ENCODE measurements at places on chromosomes 3 and 15. TPM values are rescaled to one million over a fixed set of nuclear protein-coding genes. Genes with fewer than 3 reads are reported as not detected.

The CIAO2A gene
- 83.3 TPM for total RNA-seq

The SNRPN gene
- total RNA-seq = 51.3 TPM

The TOMM70 gene
- total RNA-seq = 31.0 TPM

The UBAP1L gene
- total RNA-seq = 3.0 TPM

The EPHA3 gene
- 3.3 TPM for total RNA-seq

The KLHL40 gene
- not detected for total RNA-seq

The CAND2 gene
- total RNA-seq = 1.4 TPM

The MKRN2 gene
- total RNA-seq = 25.1 TPM

DNA sequence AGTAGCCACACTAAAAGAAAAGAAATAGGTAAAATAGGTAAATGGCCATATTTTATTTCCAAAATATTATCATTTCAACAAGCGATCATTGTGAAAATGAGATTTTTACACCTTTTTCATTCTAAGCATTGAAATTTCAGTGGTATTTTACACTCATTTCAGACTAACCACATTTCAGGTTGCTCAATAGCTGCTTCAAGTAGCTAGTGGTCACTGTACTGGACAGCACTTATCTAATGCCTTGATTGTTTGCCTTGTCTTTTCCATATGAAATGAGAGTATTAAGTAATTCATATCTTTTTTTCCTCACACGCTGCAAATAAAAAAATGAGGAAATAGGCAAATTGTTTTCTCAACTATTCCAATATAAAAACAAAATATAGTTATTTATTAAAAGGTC is 332.8 kb downstream of the NLGN1 start:
- DNase-seq = no peak
- no peaks in the 10 kb centered on the region for H3K4me1 ChIP-seq
- H3K36me3 ChIP-seq = no peaks in the 10 kb centered on the region

DNA sequence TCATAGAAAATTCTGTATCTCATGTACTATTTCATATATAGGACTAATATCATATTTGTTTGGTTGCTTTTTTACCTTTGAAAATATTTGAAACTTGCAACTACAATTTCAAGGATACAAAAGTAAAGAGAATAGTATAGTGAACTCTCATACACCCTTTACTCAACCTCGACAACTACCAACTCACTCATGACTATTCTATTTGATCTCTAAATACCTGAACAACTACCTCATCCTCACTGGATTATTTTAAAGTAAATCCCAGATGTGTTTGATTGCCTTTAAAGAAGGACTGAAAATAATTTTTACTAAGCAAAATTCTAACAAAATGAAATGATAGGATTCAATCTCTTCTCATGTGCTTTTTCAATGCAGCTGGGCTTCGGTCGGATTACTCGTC is 12.1 kb downstream of the TMPRSS7 start:
- H3K27ac ChIP-seq = no peak overlapping the region
- DNase-seq = no peak
- H3K4me3 ChIP-seq = no peak overlapping the region
- no peaks in the 10 kb centered on the region for H3K27me3 ChIP-seq

- no peaks in the 10 kb centered on the region for H3K27me3 ChIP-seq
- no peak for DNase-seq
- no peaks in the 10 kb centered on the region for H3K4me1 ChIP-seq
- no peak overlapping the region for H3K4me3 ChIP-seq
- no peaks in the 10 kb centered on the region for H3K36me3 ChIP-seq
Measured at GRCh38 chr3:53590606-53591005, 96.2 kb downstream of the CACNA1D start.

DNA sequence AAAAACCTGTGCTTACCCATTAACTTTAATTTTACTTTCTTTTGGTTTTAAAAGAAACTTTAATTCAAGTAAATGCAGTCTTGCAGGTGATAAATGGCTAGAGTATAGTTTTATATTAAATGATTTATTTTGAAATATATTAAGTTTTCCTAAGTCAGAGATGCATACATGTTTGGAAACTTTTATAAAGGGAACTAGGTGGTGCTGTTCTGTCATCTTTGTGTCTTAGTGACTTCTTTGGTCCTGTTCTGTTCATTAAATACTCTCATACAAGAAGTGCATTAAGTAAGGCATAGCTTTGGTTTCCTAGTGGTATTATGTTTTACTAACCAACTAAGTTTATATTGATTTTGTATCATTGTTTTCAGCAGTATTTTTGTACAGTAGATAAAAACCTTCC is 15.6 kb downstream of the CADM2 start:
- H3K4me3 ChIP-seq = no peak overlapping the region
- H3K36me3 ChIP-seq = no peaks in the 10 kb centered on the region
- H3K4me1 ChIP-seq = no peaks in the 10 kb centered on the region
- H3K27me3 ChIP-seq = no peaks in the 10 kb centered on the region

DNA sequence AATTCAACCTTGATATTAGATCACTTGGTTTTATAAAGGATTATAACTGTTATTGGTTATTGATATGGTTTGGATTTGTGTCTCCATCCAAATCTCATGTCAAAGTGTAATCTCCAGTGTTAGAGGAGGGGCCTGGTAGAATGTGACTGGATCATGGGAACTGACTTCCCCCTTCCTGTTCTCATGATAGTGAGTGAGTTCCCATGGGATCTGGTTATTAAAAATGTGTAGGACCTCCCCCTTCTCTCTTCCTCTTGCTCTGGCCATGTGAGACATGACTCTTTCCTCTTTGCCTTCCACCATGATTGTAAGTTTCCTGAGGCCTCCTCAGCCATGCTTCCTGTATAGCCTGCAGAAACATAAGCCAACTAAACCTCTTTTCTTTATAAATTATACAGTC is 136.0 kb upstream of the UBE2E2 start:
- H3K27me3 ChIP-seq = no peaks in the 10 kb centered on the region
- no peak overlapping the region for H3K4me3 ChIP-seq
- DNase-seq = no peak
- H3K4me1 ChIP-seq = no peaks in the 10 kb centered on the region
- H3K27ac ChIP-seq = no peak overlapping the region

DNA sequence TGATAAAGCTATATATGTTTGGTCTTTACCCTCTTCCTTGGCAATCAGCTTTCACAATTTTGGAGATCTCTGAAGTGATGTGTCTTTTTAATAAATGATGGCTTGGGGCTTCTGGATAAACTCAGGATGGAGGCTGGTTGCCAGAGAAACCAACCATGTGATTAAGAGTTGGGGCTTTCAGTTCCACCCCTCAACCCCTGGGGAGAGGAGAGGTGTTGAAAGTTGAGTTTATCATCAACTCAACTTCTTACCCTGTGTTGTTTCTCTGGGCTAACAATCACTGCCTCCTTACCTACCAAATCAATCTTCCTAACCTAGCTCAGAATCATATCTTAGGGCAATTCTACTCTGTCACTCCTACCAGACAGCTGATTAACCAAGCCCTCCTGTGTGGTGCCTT is 735.8 kb downstream of the ZPLD1 start:
- H3K4me1 ChIP-seq = no peaks in the 10 kb centered on the region
- no peak overlapping the region for H3K4me3 ChIP-seq
- H3K36me3 ChIP-seq = no peaks in the 10 kb centered on the region

- DNase-seq = no peak
- H3K27me3 ChIP-seq = no peaks in the 10 kb centered on the region
- no peaks in the 10 kb centered on the region for H3K4me1 ChIP-seq
- H3K27ac ChIP-seq = no peak overlapping the region
- no peaks in the 10 kb centered on the region for H3K36me3 ChIP-seq
Measured at GRCh38 chr3:148379763-148380382, 317.8 kb upstream of the AGTR1 start.

- no peak for DNase-seq
- no peaks in the 10 kb centered on the region for H3K27me3 ChIP-seq
- H3K4me3 ChIP-seq = no peak overlapping the region
- no peaks in the 10 kb centered on the region for H3K36me3 ChIP-seq
- no peaks in the 10 kb centered on the region for H3K4me1 ChIP-seq
Measured at GRCh38 chr3:154720921-154721320, 290.9 kb upstream of the GPR149 start.

DNA sequence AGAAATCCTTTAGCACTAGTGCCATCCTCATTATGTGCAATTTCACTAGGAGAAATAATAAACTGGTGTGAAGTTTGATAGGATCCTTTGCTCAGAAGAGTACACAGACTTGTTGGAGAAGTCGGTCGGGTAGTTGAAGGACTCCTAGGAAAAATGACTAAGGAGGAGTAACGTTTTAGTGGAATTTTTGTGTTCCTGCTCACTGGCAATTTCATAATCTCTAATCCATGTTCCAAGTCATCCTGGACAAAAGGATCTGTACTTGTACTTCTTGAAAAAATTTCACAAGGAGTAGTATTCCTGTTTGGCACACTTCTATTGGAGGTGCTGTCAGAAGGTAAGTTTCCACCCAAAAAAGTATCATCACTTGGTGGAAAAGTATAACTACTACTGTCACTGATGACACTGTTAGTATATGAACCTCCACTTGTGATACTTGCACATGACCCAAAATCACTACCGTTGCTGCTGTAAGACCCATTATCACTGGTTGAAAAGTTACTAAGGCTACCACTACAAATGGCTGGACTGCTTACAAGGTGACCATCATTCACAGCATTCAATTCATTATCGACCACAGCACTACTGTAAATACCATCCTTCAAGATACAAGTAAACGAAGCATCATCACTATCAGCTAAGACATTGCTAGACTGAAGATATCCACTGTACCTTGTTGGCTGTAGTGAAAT is 77.4 kb downstream of the NEDD4 start:
- DNase-seq = no peak
- no peaks in the 10 kb centered on the region for H3K27me3 ChIP-seq
- no peak overlapping the region for H3K4me3 ChIP-seq
- no peak overlapping the region for H3K27ac ChIP-seq
- H3K4me1 ChIP-seq = no peaks in the 10 kb centered on the region

DNA sequence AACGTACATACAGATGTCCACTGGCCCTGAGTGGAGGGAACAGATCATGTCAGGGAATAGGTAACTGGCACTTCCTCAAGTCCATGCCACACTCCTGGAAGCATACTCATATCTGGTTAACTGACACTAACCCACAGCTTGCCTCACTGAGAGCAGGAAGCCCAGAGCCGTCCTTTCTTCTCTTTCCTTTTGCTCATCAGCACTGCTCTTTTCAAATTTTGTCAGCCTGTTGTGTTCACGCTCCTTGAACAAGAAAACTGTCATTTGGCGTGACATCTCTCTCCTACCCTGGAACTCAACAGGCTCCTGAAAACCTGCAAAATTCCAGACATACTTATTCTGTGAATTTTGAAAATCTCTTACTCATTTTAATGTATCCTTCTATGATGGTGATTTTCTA is 360.2 kb downstream of the MAGI1 start:
- no peak overlapping the region for H3K27ac ChIP-seq
- DNase-seq = no peak
- no peaks in the 10 kb centered on the region for H3K4me1 ChIP-seq
- no peaks in the 10 kb centered on the region for H3K36me3 ChIP-seq
- H3K4me3 ChIP-seq = no peak overlapping the region

- H3K4me1 ChIP-seq = no peaks in the 10 kb centered on the region
- no peaks in the 10 kb centered on the region for H3K36me3 ChIP-seq
- DNase-seq = no peak
- H3K27ac ChIP-seq = no peak overlapping the region
Measured at GRCh38 chr3:90011596-90011995, 904.2 kb downstream of the EPHA3 start.

DNA sequence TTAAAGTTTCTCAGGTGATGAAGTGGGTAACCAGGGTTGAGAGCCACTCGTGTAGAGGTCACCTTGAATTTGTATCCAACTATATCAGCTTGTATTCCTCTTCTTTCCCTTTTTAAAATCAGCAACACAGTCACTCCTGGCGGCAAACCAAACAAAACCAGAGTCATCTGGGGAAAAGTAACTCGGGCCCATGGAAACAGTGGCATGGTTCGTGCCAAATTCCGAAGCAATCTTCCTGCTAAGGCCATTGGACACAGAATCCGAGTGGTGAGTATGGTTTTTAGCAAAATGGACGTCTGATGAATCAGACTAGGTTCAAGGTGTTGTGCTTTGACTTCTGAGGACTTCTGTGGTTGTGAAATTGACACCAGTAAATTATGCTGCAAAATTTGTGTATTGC is 3.9 kb downstream of the RPL35A start:
- H3K4me1 ChIP-seq = no peaks in the 10 kb centered on the region
- DNase-seq = no peak
- no peaks in the 10 kb centered on the region for H3K27me3 ChIP-seq
- no peaks in the 10 kb centered on the region for H3K36me3 ChIP-seq
- no peak overlapping the region for H3K4me3 ChIP-seq

- H3K4me3 ChIP-seq = no peak overlapping the region
- H3K27ac ChIP-seq = no peak overlapping the region
- DNase-seq = no peak
- H3K36me3 ChIP-seq = no peaks in the 10 kb centered on the region
- no peaks in the 10 kb centered on the region for H3K4me1 ChIP-seq
Measured at GRCh38 chr3:51544011-51544775, 5.7 kb downstream of the RAD54L2 start.

DNA sequence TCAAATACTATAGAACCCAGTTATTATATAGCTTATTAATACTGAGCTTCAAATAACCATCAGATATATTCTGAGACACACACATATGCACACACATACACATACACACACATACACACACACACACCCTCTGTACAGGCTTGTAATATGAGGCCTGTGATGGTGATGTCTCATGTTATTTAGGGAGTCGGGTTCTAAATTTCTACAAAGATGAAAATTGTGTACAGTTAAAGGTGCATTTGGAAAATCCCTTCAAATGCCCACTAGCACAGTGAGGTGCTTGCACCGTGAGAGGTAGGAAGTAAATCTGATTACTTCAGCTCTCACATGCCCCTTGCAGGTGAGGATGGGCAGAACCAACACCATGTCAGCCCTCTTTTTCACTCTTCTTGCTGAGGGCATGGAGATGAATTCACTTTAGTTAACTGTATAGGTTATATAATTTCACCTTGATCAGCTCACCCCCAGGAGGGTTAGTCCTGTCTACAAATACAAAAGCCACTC is 294.5 kb upstream of the PROK2 start:
- no peaks in the 10 kb centered on the region for H3K4me1 ChIP-seq
- no peaks in the 10 kb centered on the region for H3K36me3 ChIP-seq
- no peak overlapping the region for H3K4me3 ChIP-seq

- no peak overlapping the region for H3K4me3 ChIP-seq
- H3K36me3 ChIP-seq = no peaks in the 10 kb centered on the region
- no peak overlapping the region for H3K27ac ChIP-seq
- no peaks in the 10 kb centered on the region for H3K27me3 ChIP-seq
Measured at GRCh38 chr15:95715116-95715903, 615.2 kb upstream of the NR2F2 start.
